ENCODE measurements at places on chromosomes 4 and X.

GRCh38 chr4:8729408-8730149 is 137.0 kb downstream of the CPZ start:
- no peak for DNase-seq

DNA sequence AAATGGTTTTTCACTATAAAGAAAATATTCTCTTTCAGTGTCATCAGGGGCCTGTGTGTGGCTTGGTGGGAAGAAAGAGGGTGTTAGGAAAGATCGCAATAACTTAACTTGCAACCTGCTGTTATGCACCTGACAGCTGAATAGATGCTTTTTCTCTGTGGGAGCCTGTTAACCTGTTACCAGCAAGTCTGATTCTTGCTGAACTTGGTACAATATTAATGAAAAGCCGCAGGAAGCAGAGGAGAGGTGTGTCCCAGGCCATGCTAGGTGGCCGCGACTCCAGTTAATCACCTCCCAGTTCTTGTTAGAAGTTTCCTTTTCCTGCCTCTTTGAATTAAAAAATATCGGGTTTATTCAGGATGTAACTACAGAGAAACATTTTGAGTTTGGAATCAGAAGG is 494.8 kb upstream of the AGA start:
- no peak for DNase-seq

DNA sequence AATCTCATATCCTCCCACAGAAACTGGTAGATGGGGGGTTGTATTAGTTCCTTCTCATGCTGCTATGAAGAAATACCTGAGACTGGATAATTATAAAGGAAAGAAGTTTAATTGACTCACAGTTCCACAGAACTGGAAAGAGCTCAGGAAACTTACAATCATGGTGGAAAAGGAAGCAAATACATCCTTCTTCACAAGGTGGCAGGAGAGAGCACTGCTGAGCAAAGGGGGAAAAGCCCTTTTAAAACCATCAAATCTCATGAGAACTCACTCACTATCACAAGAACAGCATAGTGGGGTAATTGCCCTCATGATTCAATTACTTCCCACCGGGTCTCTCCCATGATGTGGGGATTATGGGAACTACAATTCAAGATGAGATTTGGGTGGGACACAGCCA is 250.5 kb upstream of the GPRIN3 start:
- no peak for DNase-seq

DNA sequence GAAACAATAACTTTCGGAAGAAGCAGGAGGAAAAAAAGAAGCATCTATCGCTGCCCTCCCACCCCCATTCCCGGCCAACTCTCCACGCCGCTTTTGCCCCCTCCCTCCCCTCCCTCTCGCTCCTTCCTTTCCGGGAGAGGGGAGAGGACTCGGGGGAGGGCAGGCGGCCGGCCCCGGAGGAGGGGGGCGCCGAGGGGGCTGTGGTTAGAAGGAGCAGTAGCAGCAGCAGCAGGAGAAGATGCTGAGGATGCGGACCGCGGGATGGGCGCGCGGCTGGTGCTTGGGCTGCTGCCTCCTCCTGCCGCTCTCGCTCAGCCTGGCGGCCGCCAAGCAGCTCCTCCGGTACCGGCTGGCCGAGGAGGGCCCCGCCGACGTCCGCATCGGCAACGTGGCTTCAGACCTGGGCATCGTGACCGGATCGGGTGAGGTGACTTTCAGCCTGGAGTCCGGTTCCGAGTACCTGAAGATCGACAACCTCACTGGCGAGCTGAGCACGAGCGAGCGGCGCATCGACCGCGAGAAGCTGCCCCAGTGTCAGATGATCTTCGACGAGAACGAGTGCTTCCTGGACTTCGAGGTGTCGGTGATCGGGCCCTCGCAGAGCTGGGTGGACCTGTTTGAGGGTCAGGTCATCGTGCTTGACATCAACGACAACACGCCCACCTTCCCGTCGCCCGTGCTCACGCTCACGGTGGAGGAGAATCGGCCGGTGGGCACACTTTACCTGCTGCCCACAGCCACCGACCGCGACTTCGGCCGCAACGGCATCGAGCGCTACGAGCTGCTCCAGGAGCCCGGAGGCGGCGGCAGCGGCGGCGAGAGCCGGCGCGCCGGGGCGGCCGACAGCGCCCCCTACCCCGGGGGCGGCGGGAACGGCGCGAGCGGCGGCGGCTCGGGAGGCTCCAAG is 1.3 kb downstream of the PCDH7 start:
- DNase-seq: no peak

- DNase-seq: no peak
These were observed 167.5 kb downstream of the DCTD start for GRCh38 chr4:182749667-182750167.

- DNase-seq: no peak
These were observed 813.1 kb upstream of the HTR2C start for GRCh38 chrX:113770806-113771205.

GRCh38 chr4:131613086-131613823 is 1535.8 kb upstream of the PCDH10 start:
- DNase-seq: no peak

GRCh38 chr4:119873132-119873531 is 193.5 kb downstream of the MAD2L1 start:
- no peak for DNase-seq

DNA sequence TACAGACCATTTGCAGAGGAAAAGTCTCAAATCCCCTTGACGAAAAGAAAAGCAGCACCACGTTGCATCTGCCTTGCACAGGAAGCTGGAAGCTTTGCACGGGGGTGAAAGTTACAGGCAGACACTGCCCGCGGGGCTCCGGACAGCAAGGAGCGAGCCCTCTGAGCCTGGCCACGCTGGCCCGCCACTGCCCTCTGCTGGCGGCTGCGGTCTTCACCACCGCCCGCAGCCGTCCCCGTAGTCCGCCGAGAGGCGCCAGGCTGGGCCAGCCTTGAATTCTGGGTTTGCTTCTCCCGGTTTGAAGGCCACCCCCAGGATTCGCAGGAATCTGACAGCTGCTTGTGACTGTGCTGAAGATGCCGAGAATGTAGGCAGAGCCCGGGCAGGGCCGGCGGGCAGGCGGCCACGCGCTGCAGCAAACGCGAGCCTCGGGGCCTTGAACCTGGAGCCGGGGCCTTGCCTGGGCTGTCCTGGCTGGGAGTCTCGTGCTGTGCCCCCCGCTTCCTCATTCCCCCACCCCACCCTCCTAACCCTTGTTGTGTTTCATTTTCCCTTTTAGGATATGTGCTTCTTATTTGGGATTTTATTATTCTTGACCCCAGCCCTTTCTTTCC is 49.2 kb downstream of the ENPP6 start:
- DNase-seq: peak; percentile 63

GRCh38 chr4:154939851-154940250 is 158.8 kb downstream of the RBM46 start:
- no peak for DNase-seq

GRCh38 chr4:55866973-55867574 is 13.6 kb downstream of the EXOC1 start:
- no peak for DNase-seq

DNA sequence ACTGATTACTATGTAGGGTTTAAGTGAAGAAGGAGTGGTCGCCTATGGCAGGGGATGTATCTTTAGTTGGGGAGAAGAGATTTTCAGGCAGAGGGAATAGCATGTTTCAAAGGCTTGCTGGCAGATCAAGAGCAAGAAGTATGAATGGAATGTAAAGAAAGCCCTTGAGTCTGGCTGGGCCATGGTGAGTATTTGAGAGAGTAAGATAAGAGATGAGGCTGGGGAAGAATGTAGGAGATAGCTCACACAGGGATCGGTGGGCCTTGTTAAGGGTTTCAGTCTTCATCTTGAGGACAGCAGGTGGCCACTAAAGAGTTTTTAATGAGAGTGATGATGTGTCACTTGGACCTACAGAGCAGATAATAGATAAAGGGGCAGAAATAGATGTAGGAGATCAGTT is 319.1 kb upstream of the RPS6KA3 start:
- DNase-seq: no peak

GRCh38 chr4:140212646-140213045 is 58.7 kb upstream of the MAML3 start:
- DNase-seq: no peak

DNA sequence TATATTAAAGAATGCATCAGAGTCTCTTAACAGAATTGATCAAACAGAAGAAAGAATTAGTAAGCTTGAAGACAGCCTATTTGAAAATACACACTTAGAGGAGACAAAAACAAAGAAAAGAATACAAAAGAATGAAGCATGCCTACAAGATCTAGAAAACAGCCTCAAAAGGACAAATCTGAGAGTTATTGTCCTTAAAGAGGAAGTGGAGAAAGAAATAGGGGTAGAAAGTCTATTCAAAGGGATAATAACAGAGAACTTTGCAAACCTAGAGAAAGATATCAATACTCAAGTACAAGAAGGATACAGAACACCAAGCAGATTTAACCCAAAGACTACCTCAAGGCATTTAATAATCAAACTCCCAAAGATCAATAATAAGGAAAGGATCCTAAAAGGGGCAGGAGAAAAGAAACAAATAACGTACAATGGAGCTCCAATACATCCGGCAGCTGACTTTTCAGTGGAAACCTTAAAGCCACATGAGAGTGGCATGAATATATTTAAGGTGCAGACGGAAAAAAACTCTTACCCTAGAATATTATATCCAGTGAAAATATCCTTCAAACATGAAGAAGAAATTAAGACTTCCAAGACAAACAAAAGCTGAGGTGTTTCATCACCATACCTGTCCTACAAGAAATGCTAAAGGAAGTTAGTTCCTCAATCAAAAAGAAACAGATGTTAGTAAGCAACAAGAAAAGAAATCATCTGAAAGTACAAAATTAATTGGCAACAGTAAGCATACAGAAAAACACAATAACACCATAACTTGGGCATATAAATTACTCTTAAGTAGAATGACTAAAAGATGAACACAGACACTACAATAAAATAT is 36.1 kb downstream of the LRBA start:
- no peak for DNase-seq

Data from stimulated activated naive CD8-positive, alpha-beta T cell treated with anti-CD3 and anti-CD28 coated beads, Interleukin-15, amount 100 ng/mL, for 72 hours (primary cell).